ENCODE measurements at places on chromosomes 13 and 19. TPM values are rescaled to one million over a fixed set of nuclear protein-coding genes. Genes with fewer than 3 reads are reported as not detected.

- H3K4me1 ChIP-seq = no peaks in the 10 kb centered on the region
- peak overlapping the region; percentile 73 for H3K27ac ChIP-seq
- no peak for DNase-seq
- no peaks in the 10 kb centered on the region for H3K36me3 ChIP-seq
- peak overlapping the region; percentile 80 for H3K4me3 ChIP-seq
- H3K27me3 ChIP-seq = no peaks in the 10 kb centered on the region
Observed at GRCh38 chr19:21604351-21604926, 99.0 kb downstream of the ZNF429 start.

DNA sequence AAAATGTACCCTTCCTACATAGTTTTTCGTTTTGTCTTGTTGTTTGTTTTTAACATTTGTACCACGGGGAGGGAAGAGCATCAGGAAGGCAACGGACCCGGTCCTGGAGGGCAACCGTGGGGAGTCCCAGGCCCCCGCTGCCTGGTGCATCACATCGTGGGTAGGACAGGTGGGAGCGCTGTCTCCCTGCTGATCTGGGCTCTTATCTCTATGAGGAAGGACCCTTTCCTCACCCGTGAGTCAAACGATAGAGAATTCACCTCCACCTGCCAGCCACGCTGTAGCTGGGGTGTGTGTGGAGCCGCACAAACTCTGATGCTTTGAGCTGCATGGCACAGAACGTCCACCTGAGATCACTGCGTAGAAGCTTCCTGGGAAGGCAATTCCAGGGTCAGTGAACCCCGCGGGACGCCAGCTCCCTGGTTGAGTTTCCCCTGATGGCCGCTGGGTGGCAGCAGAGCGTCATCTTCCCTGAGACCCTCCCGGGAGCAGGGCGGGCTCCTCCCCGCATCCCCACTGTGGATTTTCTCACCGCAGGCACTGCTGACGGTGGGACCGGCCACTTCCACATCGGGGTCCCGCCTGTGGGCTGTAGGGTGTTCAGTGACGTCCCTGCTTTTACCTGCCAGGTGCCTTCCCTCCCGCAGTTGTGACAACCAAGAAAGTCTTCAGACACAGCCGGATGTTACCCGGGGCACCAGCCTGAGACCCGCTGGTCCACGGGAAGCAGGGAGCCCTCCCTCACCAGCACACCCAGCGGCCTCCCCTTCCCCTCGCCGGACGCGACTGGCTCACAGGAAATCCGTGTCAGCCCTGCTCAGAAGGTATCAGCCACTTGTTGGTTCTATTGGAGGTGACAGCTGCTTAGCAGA is 54.7 kb downstream of the ZNF787 start:
- no peaks in the 10 kb centered on the region for H3K4me1 ChIP-seq
- no peak overlapping the region for H3K27ac ChIP-seq
- DNase-seq = no peak
- H3K27me3 ChIP-seq = no peaks in the 10 kb centered on the region
- peak overlapping the region; percentile 50 for H3K4me3 ChIP-seq

DNA sequence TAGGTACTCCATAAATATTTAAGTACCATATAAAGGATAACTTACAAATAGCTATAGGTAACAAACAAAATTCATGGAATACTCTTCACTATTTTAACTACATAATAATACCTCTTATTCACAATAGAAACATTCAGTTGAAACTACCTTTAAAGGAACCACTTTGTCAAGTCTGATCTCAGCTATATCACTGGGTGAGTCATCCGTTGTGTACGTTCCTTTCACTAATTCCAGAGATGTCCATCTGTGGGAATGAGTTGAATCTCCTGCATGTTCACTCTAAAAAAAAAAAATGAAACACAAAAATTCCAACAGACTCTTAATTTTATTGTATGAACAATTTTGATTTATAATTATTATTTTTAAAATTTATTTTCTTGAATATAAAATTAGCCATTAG is 149.4 kb upstream of the FBXL3 start:
- no peaks in the 10 kb centered on the region for H3K27me3 ChIP-seq
- no peak overlapping the region for H3K27ac ChIP-seq
- H3K4me3 ChIP-seq = no peak overlapping the region
- no peak for DNase-seq
- no peaks in the 10 kb centered on the region for H3K4me1 ChIP-seq

DNA sequence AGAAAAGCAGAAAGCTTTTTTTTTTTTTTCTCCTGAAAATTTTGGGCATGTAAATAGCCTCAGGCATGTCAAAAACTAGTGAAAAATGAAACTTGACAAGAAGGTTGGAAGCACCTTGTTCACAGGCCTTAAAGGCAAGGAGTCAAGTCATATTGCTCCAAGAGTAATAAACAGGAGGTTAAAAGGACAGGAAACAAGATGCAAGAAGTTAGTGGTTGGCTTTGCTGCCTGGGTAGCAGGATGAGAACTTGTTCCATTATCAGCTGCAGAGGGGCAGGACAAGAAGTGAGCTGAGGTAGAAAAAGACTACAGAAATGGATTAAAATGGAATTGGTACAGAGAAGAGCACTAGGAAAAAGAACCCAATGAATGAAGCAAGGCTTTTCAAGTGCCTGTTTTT is 242.6 kb downstream of the DCT start:
- H3K4me3 ChIP-seq = no peak overlapping the region
- no peaks in the 10 kb centered on the region for H3K36me3 ChIP-seq
- H3K27ac ChIP-seq = no peak overlapping the region
- H3K4me1 ChIP-seq = peaks cover 11% of the 10 kb centered on the region

GRCh38 chr19:10068205-10068604 is 17.9 kb upstream of the SHFL start:
- no peak for DNase-seq
- no peak overlapping the region for H3K27ac ChIP-seq
- H3K4me3 ChIP-seq = no peak overlapping the region

Gene PSG11
- total RNA-seq = not detected

Gene OR7A5
- not detected for total RNA-seq
